ENCODE measurements at places on chromosomes 2 and 18.
A peak's percentile ranks its signal among the peaks of the same experiment; 100 is the strongest.

DNA sequence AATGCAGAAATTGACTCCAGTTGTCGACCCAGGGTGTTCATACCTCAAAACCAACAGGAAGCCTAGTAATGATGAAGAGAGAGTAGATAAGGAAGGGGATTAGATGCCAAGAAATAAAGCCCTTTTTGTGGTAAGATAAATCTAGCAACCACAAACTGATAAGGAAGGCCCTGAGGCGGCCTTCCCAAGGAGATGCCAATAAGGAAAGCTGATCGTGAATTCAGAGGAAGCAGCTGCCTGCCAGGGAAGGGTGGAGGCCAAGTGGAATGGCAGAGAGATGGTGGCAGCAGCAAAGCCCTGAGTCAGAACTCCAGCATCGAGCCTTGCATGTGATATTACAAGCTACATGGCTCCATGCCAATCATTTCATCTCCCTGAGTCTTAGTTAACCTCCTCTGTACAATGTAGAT lies 126.3 kb downstream of the IRS1 start:
- DNase-seq = no peak

DNA sequence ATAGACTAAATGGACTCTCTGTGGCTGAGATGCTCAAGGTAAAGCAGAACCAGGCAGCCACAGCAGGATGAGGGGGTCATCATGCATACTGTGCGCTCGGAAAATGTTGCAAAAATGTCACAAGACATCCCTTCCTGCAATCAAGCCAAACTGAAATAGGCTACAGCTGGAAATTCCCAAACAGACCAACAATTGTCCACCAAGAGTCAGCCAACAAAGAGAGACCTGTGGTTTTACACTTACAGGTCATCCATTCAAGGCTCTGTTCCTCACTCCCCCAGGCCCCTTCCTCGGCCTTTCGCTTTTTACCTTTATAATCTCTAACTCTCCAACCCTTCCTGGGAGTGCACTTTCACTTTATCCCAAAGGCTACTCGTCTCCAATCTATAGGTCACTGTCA lies 1066.9 kb downstream of the TSN start:
- no peak for DNase-seq

- DNase-seq = no peak
These were observed 66.2 kb upstream of the FOSL2 start for GRCh38 chr2:28326469-28326805.

DNA sequence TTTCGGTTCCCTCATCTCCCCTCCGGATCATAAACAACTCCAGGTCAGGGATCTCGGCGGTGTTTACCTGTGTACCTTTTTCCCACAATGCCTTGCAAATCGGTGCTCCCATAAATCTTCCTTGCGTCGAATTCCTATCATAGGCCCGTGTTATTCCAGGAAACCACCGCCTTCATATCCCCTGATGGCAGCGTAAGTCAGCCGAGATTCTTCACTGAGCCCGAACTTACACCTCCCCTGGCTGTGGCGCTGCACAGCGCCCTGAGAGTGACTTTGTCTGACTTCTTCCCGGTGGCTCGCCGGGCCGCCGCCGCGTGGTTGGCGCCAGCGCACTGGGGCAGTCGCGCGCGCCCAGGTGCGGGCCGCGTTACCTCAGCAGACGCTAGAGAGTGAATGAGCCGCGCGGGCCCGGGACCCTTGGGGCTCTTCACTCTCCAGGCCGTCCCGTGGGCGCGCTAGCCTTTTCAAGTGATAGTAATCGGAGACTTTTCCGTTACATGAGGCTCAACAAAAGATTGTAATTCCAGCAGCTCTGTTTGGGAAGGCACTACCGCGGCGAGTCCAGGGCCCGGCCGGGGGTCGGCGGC lies 101.6 kb downstream of the SPTBN1 start:
- DNase-seq = peak; percentile 41

DNA sequence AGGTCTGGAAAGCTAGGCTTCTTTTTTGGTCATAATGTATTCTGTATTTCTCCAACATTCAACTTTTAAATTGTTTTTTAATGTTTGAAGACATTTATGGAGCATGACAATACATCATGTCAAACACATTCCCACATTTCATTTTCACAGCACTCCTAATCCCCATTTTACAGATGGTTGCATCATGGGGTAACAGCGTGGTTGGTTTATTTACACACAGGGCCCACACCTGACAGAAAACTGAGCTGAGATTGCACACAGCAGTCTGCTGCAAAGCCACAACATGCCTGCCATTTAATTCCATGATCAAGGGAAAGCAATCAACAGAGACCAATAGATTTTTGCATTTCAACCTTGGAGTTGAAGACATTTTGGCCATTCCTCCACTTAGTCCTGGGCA lies 335.7 kb upstream of the MGAT5 start:
- no peak for DNase-seq

DNA sequence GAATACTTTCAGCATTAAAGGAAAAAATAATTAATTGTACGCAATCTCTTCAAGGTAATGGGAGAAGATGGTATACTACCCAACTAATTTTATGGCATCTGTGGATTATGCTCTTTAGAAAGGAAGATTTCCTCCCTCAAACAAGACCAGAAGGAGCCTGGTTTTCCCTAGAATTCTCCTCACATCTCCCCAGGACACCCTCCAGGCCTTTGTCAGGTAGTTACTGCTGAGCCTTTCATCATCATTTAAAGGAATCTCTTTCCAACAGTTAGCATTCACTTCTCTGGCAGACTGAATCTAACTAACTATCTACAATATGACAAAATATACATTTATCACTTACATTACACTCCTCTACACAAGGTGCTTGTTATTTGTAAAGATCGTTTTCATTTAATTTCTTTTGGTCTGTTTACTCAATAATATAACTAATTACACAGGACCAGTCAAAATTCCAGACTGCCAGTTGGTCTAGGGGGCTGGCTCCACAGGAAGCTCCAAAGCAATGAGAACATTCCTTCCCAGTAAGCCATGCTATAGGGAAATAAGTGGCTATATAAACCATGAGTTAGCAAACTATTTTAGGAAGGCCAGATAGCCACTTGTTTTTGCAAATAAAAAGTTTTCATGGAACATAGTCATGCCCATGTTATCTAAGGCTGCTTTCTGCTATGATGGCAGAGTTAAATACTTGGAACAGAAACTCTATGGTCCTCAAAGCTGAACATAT lies 19.1 kb downstream of the ZNF24 start:
- DNase-seq = no peak

DNA sequence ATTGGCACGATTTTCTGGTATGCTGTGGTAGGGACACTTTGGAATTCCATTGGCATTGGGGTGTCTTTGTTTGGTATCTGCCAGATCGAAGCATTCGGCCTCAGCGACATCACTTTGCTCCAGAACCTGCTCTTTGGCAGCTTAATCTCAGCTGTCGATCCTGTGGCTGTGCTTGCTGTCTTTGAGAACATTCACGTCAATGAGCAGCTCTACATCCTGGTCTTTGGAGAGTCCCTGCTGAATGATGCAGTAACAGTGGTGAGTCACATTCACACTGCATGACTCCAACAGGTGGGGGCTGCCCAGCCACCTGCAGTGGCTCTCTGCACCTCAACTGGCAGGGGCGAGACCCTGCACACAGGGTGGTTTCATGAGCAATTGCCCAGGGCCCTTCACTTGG lies 38.4 kb downstream of the SLC9A2 start:
- no peak for DNase-seq

DNA sequence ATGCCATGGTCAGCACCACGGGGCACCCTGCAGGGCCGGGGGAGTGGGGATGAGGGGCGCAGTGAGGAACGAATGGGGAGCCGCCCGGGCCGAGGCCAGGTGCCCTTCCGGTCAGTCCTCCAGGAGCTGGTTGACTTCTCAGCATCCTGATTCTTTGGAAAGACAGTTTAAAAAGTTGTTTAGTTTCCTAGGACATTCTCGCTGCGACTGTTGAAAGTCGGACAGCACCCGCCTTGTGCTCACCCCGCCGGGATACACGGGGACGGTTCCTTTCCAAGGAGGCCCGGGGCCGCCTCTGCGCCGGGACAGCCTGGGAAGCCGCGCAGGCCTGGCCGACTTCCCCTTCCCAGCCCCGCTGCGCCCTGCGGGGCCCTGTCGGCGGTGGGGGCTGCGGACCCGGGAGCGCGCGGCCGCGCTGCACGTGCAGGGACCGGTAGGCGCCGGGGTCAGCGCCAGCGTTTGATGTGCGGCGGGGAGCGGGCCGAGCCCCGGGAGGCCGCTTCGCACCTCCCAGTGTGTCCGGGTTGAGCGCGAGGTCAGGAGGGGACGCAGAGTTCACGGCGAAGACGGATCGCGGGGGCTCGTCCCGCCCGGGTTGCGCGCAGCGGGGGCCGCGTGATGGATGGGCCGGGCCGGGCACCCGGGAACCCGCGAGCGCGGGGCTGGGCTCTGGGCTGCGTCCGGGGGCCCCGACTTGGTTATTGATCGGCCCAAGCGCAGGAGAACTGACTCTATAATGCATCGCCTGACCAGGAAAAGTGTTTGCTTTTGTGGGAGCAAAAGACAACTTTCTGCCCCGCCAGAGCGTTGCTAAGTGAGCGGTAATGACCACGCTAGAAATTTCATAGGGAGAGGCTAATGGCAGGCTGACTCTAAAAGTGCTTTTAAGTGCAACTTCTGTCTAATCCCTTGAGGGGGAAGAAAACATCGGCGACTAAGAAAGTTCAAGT lies 28.0 kb upstream of the SMIM21 start:
- DNase-seq = no peak

DNA sequence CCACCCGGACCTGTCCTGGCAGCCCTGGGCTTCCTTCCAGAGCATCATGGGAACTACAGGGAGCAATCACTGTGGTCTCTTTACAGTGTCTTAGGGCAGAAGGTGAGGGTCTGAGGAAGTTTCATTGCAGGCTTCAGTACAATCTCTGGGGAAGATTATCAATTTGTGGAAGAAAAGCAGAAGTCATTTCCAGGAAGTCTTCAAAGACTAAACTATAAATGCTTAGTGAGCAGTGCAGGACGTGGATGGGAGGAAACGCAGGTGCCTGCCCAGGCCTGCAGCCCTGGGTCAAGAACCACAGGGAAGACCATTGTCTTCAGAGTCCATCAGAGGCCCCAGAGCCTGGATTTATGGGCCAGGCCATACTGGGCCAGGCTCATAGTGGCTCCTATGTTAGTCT lies 54.3 kb downstream of the INO80C start:
- DNase-seq = no peak

DNA sequence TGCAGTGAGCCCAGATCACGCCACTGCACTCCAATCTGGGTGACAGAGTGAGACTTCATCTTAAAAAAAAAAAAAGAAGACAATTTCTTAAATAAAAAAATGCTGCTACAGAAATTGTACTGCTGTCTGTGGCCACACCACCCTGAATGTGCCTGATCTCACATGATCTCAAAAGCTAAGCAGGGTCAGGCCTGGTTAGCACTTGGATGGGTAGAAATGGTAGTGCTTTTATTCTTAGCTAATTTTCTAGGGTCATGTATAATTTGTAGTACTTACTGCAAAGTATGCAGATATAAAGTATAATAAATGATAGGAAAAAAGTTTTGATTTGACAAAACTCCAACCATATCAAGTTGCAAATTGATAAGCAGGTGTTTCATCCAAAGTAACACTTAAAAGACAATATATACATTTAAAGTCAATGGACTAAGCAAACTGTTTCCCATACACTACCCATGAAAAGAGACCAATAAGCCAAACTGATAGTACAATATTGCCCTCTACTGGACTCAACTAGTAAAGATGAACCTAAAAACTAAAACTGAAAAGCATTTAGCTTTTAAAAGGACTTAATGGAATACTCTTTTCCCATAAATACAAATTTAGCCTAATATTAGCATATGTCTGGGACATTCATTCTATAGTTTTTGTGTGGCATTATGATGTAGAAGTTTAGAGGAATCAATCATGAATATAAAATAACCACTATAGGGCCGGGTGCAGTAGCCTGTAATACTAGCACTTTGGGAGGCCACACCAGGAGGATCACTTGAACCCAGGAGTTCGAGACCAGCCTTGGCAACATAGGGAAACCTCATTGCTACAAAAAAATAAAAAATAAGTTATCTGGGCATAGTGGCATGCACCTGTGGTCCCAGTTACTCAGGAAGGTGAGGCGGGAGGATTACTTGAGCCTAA lies 18.6 kb upstream of the PEX13 start:
- DNase-seq = no peak
